ENCODE measurements at places on chromosomes 11 and 22.

DNA sequence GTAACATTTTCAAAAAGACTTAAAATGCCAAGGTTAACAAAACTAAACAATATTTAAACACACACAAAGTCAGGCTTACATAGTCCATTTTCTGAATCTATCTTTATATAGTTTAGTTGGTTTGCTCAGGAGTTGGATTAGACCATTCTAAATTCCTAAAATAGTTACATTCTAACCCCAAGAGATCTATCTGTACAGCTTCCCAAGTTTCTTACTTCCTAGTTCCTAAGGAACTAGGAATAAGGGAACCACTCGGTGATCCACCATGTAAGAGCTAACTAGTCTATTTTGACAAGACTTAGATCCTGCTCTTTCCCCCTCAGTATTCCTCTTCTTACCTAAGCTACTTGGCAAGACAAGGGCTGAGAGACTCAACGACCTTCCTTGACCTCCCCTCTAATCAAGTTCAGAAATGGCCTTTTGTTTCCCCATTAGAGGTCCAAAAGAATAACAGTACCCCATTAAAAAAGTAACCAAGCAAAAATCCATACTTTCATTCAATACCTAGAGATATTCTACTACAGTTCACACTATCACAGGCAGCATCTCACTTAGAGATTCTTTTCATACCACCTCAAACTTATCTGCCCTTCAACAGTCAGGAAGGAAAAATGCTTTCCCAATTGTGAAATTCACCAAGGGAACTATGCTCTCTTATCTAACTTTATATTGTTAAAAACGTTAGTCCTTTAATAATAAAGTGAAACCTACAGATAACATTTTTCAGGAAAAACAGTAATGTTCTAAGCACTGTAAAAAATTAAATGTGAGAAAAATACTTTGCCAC, 253.1 kb downstream of the TTC28 start:
- H3K27ac ChIP-seq: no peak overlapping the region
- H3K36me3 ChIP-seq: no peaks in the 10 kb centered on the region
- H3K4me1 ChIP-seq: no peaks in the 10 kb centered on the region

DNA sequence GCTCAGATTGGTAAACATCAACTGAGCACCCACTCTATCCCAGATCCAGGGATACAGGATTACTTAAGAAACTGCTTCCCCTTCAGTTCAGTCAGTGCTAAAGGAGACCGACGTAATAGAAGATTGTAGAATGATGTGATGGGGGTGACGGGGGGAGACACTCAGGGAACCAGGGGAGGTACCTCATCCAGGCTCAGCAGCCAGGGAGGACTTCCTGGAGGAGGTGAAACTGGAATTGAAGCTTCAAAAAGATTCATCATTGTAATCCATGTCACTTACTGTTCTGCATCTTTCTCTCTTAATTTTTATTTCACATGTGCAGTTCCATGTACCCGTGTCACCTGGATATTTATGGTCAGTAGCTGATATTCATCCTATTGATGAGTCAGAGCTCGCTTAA, 19.1 kb upstream of the TEF start:
- no peak overlapping the region for H3K27ac ChIP-seq
- peaks cover 7% of the 10 kb centered on the region for H3K4me1 ChIP-seq
- no peak for DNase-seq
- H3K36me3 ChIP-seq: no peaks in the 10 kb centered on the region

DNA sequence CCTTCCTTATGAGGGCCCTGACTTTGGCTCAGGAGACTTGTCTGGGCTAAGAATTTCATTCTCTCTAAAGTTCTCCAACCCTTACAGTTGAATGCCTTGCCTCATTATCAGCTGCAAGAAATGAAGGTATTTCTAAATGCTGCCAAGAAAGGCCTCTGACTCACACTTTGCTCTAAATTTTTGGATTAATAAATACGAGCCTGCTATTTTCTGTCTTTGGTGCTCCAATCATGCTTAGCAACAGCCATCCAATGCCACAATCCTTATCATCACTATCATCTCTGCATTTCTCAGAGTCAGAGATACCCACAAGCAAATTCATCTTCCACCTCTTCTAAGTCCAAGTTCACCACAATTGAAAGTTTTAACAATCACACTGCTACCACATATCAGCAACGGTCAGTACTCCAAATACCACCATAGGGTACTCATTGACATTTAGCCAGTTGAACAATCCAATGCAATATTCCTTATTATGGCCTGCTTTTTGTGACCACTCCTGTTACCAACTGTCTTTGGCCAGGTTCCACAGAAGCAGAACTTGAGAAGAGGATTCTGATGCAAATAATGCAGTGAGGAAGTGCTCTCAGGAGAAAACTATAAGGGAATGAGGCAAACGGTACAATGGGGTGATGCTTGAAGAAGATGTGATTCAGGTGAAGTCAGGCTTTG, 5.7 kb downstream of the PATE2 start:
- H3K27ac ChIP-seq: no peak overlapping the region
- no peaks in the 10 kb centered on the region for H3K4me1 ChIP-seq
- H3K4me3 ChIP-seq: no peak overlapping the region
- no peak for DNase-seq

DNA sequence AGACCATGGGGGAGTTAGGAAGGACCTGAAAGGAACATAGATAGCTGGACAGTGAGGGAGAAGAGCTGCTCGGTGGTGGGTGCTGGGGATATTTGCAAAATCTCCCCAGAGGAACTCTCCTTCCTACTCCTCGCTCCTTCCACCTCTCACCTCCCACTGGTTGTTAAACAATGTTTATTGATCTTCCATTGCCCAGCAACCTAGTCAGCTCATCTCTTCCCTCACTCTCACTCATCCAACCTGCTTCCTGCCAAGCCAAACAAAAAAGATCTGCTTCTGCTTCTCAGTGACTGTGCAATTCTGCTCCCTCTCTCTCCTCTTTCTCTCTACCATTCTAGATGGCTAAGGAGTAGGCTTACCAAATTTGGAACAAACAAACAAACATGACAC, 115.0 kb downstream of the SLC1A2 start:
- H3K27me3 ChIP-seq: no peaks in the 10 kb centered on the region
- no peak for DNase-seq
- H3K36me3 ChIP-seq: no peaks in the 10 kb centered on the region
- peaks cover 24% of the 10 kb centered on the region for H3K4me1 ChIP-seq

- H3K27ac ChIP-seq: peak overlapping the region; percentile 75
- peak; percentile 76 for DNase-seq
- H3K4me1 ChIP-seq: peaks cover 49% of the 10 kb centered on the region
- no peaks in the 10 kb centered on the region for H3K27me3 ChIP-seq
- H3K4me3 ChIP-seq: peak overlapping the region; percentile 83
These were observed 528 bp upstream of the ARRB1 start for GRCh38 chr11:75351791-75352587.

GRCh38 chr11:57471496-57471895, 11.2 kb downstream of the RTN4RL2 start:
- peaks cover 24% of the 10 kb centered on the region for H3K4me1 ChIP-seq
- no peak for DNase-seq
- no peak overlapping the region for H3K4me3 ChIP-seq
- no peak overlapping the region for H3K27ac ChIP-seq
- peaks cover 5% of the 10 kb centered on the region for H3K27me3 ChIP-seq

GRCh38 chr11:93668171-93668570, 6.7 kb downstream of the CEP295 start:
- no peak for DNase-seq
- peaks cover 3% of the 10 kb centered on the region for H3K4me1 ChIP-seq
- H3K27me3 ChIP-seq: no peaks in the 10 kb centered on the region
- no peak overlapping the region for H3K27ac ChIP-seq
- H3K4me3 ChIP-seq: no peak overlapping the region

GRCh38 chr22:23137905-23138561, 3.8 kb downstream of the RSPH14 start:
- H3K36me3 ChIP-seq: no peaks in the 10 kb centered on the region
- peak overlapping the region; percentile 61 for H3K27ac ChIP-seq

DNA sequence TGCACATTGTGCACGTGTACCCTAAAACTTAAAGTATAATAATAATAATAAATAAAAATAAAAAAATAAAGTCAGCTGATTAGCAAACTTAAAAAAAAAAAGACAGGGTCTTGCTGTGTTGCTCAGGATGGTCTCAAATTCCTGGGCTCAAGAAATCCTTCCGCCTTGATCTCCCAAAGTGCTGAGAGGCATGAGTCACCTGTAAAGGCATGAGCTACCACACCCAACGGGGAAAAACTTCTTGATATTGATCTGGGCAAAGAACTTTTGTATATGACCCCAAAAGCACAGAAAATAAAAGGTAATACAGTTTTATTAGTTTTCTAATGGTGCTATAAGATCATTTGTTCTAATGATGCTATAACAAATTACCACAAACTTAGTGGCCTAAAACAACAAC, 46.1 kb downstream of the ENTHD1 start:
- H3K27me3 ChIP-seq: no peaks in the 10 kb centered on the region
- H3K4me1 ChIP-seq: no peaks in the 10 kb centered on the region

DNA sequence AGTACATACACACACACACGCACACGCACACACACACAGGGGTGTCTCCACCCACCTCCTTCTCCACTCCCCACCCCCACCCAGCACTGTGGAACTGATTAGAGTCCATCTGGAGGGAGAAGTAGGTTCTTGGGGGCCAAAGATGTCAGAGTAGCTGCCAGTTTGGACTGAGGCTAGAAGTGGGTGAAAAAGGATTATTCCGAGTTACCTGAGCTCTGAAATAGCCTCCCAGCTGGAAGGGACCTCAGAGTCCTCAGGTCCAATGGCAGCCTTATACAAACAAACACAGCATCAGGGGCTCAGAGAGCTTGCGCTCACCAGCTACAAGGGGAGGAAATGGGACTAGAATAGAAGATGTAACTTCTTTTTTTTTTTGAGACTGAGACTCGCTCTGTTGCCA, 20.8 kb downstream of the IL10RA start:
- H3K36me3 ChIP-seq: no peaks in the 10 kb centered on the region
- H3K27me3 ChIP-seq: no peaks in the 10 kb centered on the region
- peak overlapping the region; percentile 38 for H3K27ac ChIP-seq
- no peak overlapping the region for H3K4me3 ChIP-seq

- H3K4me1 ChIP-seq: peaks cover 25% of the 10 kb centered on the region
- H3K27ac ChIP-seq: peak overlapping the region; percentile 72
- H3K27me3 ChIP-seq: no peaks in the 10 kb centered on the region
- no peaks in the 10 kb centered on the region for H3K36me3 ChIP-seq
These were observed 8.9 kb upstream of the NLRP6 start for GRCh38 chr11:269146-269890.

GRCh38 chr11:27471589-27472397, 797 bp downstream of the LGR4 start:
- peaks cover 13% of the 10 kb centered on the region for H3K4me1 ChIP-seq
- DNase-seq: peak; percentile 16
- H3K27me3 ChIP-seq: no peaks in the 10 kb centered on the region
- H3K27ac ChIP-seq: no peak overlapping the region
- H3K4me3 ChIP-seq: peak overlapping the region; percentile 65
- H3K36me3 ChIP-seq: no peaks in the 10 kb centered on the region

GRCh38 chr11:35367491-35367890, 51.9 kb downstream of the SLC1A2 start:
- H3K36me3 ChIP-seq: no peaks in the 10 kb centered on the region
- no peak overlapping the region for H3K27ac ChIP-seq
- DNase-seq: no peak
- H3K27me3 ChIP-seq: no peaks in the 10 kb centered on the region
- no peak overlapping the region for H3K4me3 ChIP-seq

GRCh38 chr11:43943931-43944751, 1.7 kb downstream of the C11orf96 start:
- H3K27ac ChIP-seq: no peak overlapping the region
- H3K4me1 ChIP-seq: peaks cover 13% of the 10 kb centered on the region
- no peaks in the 10 kb centered on the region for H3K36me3 ChIP-seq
- no peak for DNase-seq

DNA sequence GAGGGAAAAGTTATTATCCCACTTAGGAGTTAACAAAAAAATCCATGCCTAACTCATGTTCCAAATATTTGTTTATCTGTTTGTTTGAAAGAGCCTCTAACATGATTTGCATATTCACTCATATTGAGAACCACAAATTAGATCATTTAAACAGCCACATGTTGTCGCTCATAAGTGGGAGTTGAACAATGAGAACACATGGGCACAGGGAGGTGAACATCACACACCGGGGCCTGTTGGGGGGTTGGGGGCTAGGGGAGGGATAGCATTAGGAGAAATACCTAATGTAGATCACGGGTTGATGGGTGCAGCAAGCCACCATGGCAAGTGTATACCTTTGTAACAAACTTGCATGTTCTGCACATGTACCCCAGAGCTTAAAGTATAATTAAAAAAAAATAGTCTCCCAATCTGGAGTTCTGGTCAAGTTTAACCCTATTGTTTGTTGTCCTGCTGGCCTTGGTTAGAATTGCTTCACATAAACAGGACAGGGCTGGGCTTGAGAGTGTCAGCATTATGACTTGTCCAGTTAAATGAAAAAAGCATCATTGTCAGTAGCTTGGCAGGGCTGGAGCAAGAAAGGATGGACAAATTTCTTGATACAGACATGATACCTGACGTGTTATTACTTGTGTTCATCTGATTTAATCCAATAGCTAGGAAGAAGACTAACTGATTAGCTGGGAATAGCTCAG, 57.8 kb upstream of the PSMA1 start:
- peak; percentile 45 for DNase-seq
- H3K27me3 ChIP-seq: no peaks in the 10 kb centered on the region
- H3K4me1 ChIP-seq: peaks cover 44% of the 10 kb centered on the region
- H3K36me3 ChIP-seq: no peaks in the 10 kb centered on the region
- H3K27ac ChIP-seq: peak overlapping the region; percentile 70
- peak overlapping the region; percentile 22 for H3K4me3 ChIP-seq
